Naive thymus-derived CD8-positive, alpha-beta T cell (primary cell): ENCODE measurements at places on chromosomes 5 and 9. TPM values are rescaled to one million over a fixed set of nuclear protein-coding genes. Genes with fewer than 3 reads are reported as not detected.

- no peaks in the 10 kb centered on the region for H3K4me1 ChIP-seq
- H3K4me3 ChIP-seq = no peak overlapping the region
- H3K27me3 ChIP-seq = peaks cover 7% of the 10 kb centered on the region
- no peak for DNase-seq
Observed at GRCh38 chr5:53825926-53826325, 265.5 kb downstream of the NDUFS4 start.

DNA sequence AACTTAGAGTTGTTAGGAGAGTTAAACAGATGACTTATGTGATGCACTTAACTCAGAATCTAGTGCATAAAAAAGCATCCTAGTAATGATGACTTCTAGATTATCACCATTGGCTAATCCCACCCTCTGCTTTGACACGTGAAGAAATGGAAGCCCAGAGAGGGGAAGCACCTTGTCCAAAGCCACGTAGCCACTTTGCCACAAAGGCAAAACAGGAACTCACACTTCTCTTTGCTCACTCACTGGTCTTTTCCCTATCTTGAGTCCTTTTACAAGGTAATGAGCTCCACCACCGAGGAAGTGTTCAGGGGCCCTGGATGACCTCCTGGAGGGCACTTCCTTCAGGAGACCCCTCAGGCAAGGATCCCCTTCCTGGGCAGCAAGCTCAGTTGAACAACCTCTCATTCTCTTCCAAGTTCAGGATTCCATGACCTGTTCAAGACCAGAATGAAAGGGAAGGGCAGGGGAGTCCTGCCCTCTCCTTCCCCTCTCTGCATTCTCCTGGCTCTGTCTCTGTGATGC lies 89.7 kb downstream of the HRH2 start:
- no peak overlapping the region for H3K27ac ChIP-seq
- H3K4me3 ChIP-seq = no peak overlapping the region
- H3K4me1 ChIP-seq = no peaks in the 10 kb centered on the region
- no peak for DNase-seq

Gene ZNF782
- total RNA-seq = 9.2 TPM

DNA sequence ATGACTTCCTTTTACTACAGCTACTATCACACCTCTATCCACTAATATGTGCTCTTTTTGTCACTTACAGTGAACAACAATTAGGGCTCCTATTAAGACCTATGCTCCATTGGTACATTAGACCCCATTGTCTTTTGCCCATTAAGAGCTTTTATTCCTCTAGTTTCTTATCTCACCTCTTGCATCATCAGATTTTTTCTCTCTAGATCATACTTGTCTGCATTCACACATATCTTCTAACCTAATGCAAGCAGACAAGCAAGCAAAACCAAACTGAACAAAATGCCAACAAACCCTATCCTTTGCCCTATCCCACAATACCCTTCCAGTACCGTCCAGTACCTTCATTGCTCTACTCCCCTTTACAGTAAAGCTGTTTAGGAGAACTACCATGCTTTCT lies 10.1 kb upstream of the RBM27 start:
- no peaks in the 10 kb centered on the region for H3K4me1 ChIP-seq
- peaks cover 37% of the 10 kb centered on the region for H3K27me3 ChIP-seq
- H3K36me3 ChIP-seq = no peaks in the 10 kb centered on the region
- H3K4me3 ChIP-seq = no peak overlapping the region

DNA sequence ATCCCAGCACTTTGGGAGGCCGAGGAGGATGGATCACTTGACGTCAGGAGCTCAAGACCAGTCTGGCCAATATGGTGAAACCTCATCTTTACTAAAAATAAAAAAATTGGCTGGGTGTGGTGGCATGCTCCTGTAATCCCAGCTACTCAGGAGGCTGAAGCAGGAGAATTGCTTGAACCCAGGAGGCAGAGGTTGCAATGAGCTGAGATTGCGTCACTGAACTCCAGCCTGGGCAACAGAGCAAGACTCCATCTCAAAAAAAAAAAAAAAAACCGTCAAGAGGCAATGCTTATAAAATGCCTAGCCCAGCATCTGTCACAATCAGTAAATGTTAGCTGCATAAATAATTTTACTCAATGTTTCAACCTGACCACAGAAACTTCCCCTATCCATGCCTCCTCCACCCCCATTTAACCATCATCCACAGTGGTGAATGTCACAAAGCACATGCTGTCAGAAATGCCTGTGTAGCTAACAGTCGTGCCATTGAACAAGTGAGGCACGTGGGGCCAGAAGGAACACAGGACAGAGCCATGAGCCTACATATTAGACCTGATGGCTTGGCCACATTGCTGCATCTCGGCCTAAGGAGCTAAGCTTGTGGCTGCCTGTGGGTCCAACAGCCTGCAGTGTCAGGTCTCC lies 16.8 kb upstream of the TCOF1 start:
- no peaks in the 10 kb centered on the region for H3K36me3 ChIP-seq
- no peak overlapping the region for H3K4me3 ChIP-seq
- no peaks in the 10 kb centered on the region for H3K27me3 ChIP-seq
- H3K4me1 ChIP-seq = peaks cover 3% of the 10 kb centered on the region

Gene SV2C
- total RNA-seq = not detected

- H3K4me3 ChIP-seq = no peak overlapping the region
- DNase-seq = no peak
- H3K36me3 ChIP-seq = no peaks in the 10 kb centered on the region
- peaks cover 12% of the 10 kb centered on the region for H3K4me1 ChIP-seq
- H3K27me3 ChIP-seq = no peaks in the 10 kb centered on the region
Observed at GRCh38 chr5:173699966-173700365, 83.5 kb upstream of the BOD1 start.

Gene RAB14
- 49.6 TPM for total RNA-seq

Gene GNA14
- total RNA-seq = not detected

DNA sequence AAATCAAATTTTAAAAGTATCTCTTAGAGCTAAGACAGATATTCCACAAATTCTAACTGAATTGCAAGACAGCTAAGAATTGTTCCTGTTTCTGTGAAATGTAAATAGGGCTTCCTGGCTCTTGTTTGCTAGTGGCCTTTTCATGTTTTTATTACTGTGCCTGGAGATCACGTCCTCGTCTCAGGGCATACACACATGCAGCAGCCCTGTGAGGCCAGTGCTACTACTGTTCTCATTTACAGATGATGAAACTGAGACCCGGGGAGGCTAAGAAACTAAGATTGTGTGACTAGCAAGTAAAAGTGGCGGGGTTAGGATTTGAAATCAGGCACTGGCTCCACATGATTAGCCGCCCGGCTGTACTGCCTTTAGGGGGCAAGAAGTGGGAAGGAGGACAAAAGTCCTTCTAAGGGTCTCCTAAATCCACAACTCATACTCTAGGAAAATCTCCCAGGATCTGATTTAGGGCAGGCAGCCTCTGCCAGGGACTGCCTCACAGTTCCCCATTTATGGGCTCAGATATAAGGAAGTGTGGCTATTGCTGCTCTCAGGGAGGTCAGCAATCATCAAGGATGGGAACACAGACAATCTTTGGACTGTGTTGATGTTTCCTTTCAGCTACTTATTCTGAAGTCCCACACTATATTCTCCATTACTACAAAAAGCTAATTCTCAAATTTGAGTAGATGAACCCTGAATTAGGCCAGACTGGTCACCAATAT lies 7.9 kb downstream of the PRUNE2 start:
- no peak overlapping the region for H3K4me3 ChIP-seq
- H3K27ac ChIP-seq = no peak overlapping the region
- no peaks in the 10 kb centered on the region for H3K36me3 ChIP-seq
- DNase-seq = no peak
- H3K27me3 ChIP-seq = peaks cover 21% of the 10 kb centered on the region

Gene FOXD4L6
- not detected for total RNA-seq

GRCh38 chr5:10264604-10265003 lies 14.5 kb downstream of the CCT5 start:
- peaks cover 6% of the 10 kb centered on the region for H3K4me1 ChIP-seq
- no peak for DNase-seq
- H3K4me3 ChIP-seq = no peak overlapping the region
- no peaks in the 10 kb centered on the region for H3K36me3 ChIP-seq
- no peaks in the 10 kb centered on the region for H3K27me3 ChIP-seq
- no peak overlapping the region for H3K27ac ChIP-seq

DNA sequence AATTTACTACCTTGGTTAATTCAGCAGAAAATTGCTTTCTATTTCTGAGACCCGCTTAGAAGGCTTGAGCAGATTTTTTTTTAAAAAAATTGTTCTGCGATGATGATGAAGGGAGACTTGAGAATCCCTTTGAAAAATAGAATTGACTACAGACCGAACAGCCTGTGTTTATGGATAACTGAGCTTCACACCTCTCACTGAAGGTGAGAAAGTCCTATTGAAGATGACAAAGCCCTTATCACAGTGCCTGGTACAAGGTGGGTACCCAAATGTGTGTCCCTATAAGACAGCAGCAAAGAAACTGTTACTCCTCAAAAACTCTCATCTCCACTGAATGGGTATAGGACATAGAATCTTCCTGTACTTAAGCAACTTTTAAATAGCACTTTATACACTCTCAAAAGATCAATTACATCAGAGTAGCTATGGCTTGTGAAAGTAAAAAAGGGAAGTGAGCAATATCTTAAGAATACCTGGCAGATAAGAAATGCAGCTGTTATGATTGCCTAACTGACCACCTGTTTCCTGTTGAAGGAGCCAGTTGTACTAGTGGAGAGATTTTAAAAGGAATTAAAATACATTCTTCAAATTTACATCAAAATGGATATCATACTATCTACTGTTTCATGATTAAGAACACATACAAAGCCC lies 419.7 kb downstream of the CHSY3 start:
- H3K36me3 ChIP-seq = no peaks in the 10 kb centered on the region
- no peak overlapping the region for H3K27ac ChIP-seq
- no peak for DNase-seq
- no peaks in the 10 kb centered on the region for H3K27me3 ChIP-seq
- no peak overlapping the region for H3K4me3 ChIP-seq
